ENCODE measurements at places on chromosomes 16 and 17. TPM values are rescaled to one million over a fixed set of nuclear protein-coding genes. Genes with fewer than 3 reads are reported as not detected.
A peak's percentile ranks its signal among the peaks of the same experiment; 100 is the strongest.

Gene GPR142
- total RNA-seq, result not detected

Gene MYH11
- total RNA-seq, result 697 TPM

Gene ACSM5
- total RNA-seq, result not detected

Gene MEFV
- 1.4 TPM for total RNA-seq

Gene ZDHHC1
- 31.4 TPM for total RNA-seq

Gene ARHGAP23
- total RNA-seq, result 21.7 TPM

Gene CDH8
- not detected for total RNA-seq

Gene TMEM235
- total RNA-seq, result not detected

Gene GPR179
- not detected for total RNA-seq

Gene ITGB3
- total RNA-seq, result 26.3 TPM

Gene CDK3
- total RNA-seq, result 24.6 TPM

Gene MRPL12
- 75.4 TPM for total RNA-seq

Gene FAM20A
- 1.5 TPM for total RNA-seq

Gene KRTAP1-5
- not detected for total RNA-seq

Gene SIRT7
- total RNA-seq, result 97.8 TPM

Gene CTRB1
- total RNA-seq, result not detected

Gene C16orf54
- 3.0 TPM for total RNA-seq

DNA sequence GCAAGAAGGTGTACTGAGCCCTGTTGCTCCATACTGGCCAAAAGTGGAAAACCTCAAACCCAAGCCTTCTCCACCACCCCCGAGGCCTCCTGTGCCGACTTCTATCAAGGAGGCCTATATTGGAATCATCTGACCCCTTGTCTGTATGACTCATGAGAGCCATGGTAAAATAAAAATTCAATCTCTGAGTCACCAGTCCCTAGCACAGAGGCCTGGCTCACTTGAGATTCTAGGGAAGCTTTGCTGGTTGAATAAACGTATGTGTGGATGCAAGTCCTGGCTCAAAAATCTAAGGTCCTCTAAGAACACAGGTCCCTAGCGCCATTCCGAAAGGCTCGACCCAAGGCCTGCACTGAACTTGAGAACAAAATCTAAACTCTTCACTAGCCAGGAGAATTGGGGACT lies 15.0 kb downstream of the NSMCE1 start:
- no peaks in the 10 kb centered on the region for H3K36me3 ChIP-seq
- DNase-seq, result no peak
- H3K27ac ChIP-seq, result peak overlapping the region; percentile 61
- H3K4me1 ChIP-seq, result peaks cover 8% of the 10 kb centered on the region
- no peak overlapping the region for H3K4me3 ChIP-seq

DNA sequence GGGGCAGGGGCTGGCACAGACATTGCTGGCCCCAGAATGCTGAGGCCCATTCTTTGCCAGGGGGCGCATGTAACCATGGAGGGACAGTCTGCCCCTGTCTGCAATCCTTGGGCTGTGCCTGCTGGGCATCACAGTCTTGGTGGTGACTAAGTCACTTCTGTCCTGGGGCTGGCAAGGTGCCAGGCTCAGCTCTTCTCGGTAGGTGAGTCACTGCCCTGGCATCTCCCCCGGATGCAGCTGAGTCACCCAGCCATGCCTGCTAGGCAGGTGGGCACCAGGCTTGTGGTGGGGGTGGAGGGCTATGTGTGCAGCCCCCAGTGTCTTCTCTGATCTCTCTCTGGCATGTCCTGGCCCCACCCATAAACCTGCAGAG lies 5.6 kb downstream of the RARA start:
- DNase-seq, result peak; percentile 92
- H3K36me3 ChIP-seq, result no peaks in the 10 kb centered on the region
- no peak overlapping the region for H3K27ac ChIP-seq
- H3K4me1 ChIP-seq, result peaks cover 73% of the 10 kb centered on the region

GRCh38 chr16:60413969-60414368 lies 1622.3 kb downstream of the CDH8 start:
- DNase-seq, result no peak
- no peaks in the 10 kb centered on the region for H3K36me3 ChIP-seq
- H3K27me3 ChIP-seq, result no peaks in the 10 kb centered on the region
- H3K4me1 ChIP-seq, result no peaks in the 10 kb centered on the region

DNA sequence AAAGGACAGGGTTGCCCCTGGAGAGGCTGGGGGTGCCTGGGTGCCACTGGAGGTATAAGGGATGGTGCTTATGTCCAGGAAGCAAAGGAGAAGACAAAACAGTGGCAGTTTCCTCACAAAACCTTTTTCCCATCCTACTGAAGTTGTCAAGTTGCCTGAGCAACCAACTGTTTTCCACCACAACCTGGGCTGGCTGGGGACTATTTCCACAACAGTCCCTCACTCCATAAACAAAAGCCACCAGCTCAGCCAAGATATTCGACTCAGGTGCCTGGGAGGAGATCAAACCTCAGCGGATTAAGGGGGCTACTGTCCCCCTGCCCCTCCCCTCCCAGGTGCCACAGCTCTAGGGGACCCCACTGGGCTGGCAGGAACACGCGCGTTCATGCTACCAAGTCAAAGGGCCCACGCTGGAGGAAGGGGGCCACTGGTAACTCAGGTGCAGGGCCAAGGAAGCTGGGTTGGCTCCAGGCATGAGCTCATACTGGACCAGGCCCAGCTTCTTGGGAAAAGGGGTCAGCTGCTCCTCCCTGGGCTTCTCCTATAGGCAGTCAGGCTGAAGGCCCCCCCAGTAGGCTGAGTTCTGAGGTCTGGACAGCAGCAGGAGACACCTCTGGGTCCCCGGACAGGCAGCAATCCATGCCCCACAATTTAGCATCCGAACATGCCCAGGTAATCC lies 45.7 kb upstream of the MRPS23 start:
- H3K4me1 ChIP-seq, result peaks cover 82% of the 10 kb centered on the region
- H3K27ac ChIP-seq, result peak overlapping the region; percentile 93
- H3K36me3 ChIP-seq, result no peaks in the 10 kb centered on the region
- no peaks in the 10 kb centered on the region for H3K27me3 ChIP-seq

GRCh38 chr16:62370445-62370844 lies 334.2 kb upstream of the CDH8 start:
- no peak for DNase-seq
- no peaks in the 10 kb centered on the region for H3K4me1 ChIP-seq
- H3K27me3 ChIP-seq, result no peaks in the 10 kb centered on the region
- H3K4me3 ChIP-seq, result no peak overlapping the region
- H3K27ac ChIP-seq, result no peak overlapping the region

- no peaks in the 10 kb centered on the region for H3K36me3 ChIP-seq
- no peaks in the 10 kb centered on the region for H3K4me1 ChIP-seq
- no peak overlapping the region for H3K4me3 ChIP-seq
- no peaks in the 10 kb centered on the region for H3K27me3 ChIP-seq
Observed at GRCh38 chr17:71460943-71461342, 659.9 kb upstream of the SOX9 start.

DNA sequence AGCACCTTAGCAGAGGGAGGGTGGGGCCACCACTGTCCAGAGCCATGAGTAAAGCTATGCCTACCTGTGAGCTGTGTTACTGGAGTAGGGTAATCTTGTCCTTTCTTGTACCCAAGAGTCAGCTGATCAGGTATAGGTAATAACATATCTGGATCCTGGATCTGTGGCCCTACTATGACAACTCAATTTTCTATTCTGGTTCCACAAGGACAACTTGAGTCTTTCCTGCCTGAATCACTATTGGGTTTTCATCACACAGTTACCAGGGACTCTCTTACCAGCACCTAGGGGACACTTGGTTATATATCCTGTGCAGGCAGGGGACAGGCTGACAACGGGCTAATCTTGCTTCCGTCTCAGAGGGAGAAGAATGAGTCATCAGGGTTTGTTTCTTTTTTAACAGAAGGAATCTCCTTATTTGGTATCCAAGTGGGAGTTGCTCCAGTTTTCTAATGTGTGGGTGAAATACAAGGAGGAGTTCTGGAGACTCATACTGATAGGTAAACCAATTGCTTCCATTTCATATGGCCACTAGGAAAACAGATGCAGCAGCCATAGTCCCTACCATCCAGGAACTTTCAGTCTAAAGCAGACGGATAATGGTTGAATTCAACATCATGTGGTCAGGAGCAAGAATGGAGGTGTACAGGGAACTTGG lies 6.8 kb downstream of the ZNF267 start:
- H3K27me3 ChIP-seq, result no peaks in the 10 kb centered on the region
- no peak for DNase-seq
- peaks cover 44% of the 10 kb centered on the region for H3K4me1 ChIP-seq
- H3K27ac ChIP-seq, result peak overlapping the region; percentile 41
- H3K36me3 ChIP-seq, result peaks cover 11% of the 10 kb centered on the region

DNA sequence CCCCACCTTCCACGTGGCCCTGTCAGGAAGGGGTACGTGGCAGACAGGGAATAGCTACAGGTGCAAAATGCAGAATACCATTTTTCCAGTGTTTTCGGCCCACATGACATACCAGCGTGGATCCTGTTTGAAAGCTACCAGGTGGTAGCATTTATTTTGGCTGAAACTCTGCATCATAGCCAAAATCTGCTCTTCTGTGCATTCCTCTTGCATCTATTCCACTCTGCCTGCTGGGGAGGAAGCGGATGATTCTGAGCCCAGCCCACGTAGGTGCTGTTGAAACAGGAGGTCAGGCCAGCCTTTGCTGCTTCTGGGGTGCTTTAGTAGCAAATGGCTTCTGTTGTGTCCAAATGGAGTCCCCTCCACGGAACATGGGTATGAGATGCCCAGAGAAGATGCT lies 670.9 kb upstream of the EEF2KMT start:
- no peaks in the 10 kb centered on the region for H3K36me3 ChIP-seq
- H3K4me1 ChIP-seq, result no peaks in the 10 kb centered on the region
- no peak overlapping the region for H3K27ac ChIP-seq
- H3K27me3 ChIP-seq, result no peaks in the 10 kb centered on the region
- no peak for DNase-seq

DNA sequence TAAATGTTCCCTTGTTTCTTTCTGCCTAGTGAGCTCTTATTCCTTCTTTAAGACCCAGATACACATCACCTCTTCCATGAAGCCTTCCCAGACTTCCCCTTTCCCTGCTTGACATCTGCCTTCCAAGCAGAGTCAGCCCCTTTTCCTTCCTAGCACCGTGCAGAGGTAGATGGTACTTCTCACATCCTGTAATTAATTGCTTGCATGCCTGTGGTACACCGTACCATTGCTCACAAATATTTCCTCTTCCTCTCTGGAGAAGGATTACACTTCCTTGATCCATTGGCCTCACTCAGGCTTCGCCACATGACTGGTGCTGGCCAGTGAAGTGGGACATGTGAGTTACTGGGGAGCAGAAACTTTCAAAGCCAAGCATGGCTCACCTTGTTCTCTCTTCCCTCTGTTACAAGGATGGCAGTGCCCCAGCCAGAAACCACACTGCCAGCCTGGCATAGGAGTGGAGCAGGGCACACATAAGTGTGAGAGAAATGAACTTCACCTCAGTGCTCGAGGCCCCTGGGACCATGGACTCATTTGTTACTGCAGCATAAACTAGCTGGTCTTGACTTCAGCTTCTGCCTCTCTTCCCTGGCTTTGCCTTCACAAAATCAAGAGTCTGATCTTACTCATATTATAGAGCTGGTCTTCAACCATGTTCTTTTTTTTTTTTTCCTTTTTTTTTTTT lies 44.0 kb downstream of the SOST start:
- H3K36me3 ChIP-seq, result no peaks in the 10 kb centered on the region
- peaks cover 50% of the 10 kb centered on the region for H3K27me3 ChIP-seq

GRCh38 chr16:68575082-68575481 lies 36.0 kb downstream of the ZFP90 start:
- H3K27me3 ChIP-seq, result no peaks in the 10 kb centered on the region
- no peak for DNase-seq
- no peak overlapping the region for H3K27ac ChIP-seq
- H3K4me3 ChIP-seq, result no peak overlapping the region
- no peaks in the 10 kb centered on the region for H3K4me1 ChIP-seq
- H3K36me3 ChIP-seq, result no peaks in the 10 kb centered on the region

- no peaks in the 10 kb centered on the region for H3K36me3 ChIP-seq
- no peak overlapping the region for H3K27ac ChIP-seq
- no peaks in the 10 kb centered on the region for H3K27me3 ChIP-seq
- no peak for DNase-seq
Observed at GRCh38 chr17:61970030-61970429, 42.2 kb upstream of the INTS2 start.

- no peaks in the 10 kb centered on the region for H3K27me3 ChIP-seq
- no peak overlapping the region for H3K4me3 ChIP-seq
- peaks cover 11% of the 10 kb centered on the region for H3K4me1 ChIP-seq
- no peak for DNase-seq
Observed at GRCh38 chr17:40034426-40035161, 19.4 kb downstream of the CSF3 start.

- no peaks in the 10 kb centered on the region for H3K4me1 ChIP-seq
- no peaks in the 10 kb centered on the region for H3K27me3 ChIP-seq
- H3K36me3 ChIP-seq, result no peaks in the 10 kb centered on the region
Observed at GRCh38 chr16:59665618-59666220, 931.6 kb upstream of the GOT2 start.

- no peak overlapping the region for H3K4me3 ChIP-seq
- no peak overlapping the region for H3K27ac ChIP-seq
- no peaks in the 10 kb centered on the region for H3K27me3 ChIP-seq
- no peaks in the 10 kb centered on the region for H3K36me3 ChIP-seq
Observed at GRCh38 chr17:19391432-19391831, 4.4 kb upstream of the MFAP4 start.

- no peak overlapping the region for H3K4me3 ChIP-seq
- no peak overlapping the region for H3K27ac ChIP-seq
- H3K36me3 ChIP-seq, result no peaks in the 10 kb centered on the region
Observed at GRCh38 chr17:21131137-21131536, 4.4 kb downstream of the DHRS7B start.

DNA sequence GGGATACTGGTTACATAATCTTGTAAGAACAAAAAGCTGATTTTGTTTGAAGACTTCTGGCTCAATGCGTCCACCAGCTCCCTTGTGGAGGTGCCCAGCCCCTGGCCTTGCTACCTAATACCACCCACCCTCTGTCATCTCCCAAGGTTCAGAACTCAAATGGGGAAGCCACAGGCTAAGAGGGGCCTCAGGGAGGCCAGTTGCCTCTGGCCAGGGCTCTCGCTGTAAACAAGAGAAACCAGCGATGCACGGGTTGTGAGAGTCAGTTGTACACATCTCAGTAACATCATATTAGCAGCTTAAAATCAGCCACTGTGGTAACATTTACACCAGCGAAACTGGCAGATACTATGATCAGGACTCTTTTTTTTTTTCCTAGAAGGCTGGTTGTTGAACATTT lies 6.0 kb downstream of the TEKT5 start:
- no peak for DNase-seq
- no peaks in the 10 kb centered on the region for H3K36me3 ChIP-seq
- H3K4me1 ChIP-seq, result no peaks in the 10 kb centered on the region
- no peak overlapping the region for H3K27ac ChIP-seq
- no peaks in the 10 kb centered on the region for H3K27me3 ChIP-seq

DNA sequence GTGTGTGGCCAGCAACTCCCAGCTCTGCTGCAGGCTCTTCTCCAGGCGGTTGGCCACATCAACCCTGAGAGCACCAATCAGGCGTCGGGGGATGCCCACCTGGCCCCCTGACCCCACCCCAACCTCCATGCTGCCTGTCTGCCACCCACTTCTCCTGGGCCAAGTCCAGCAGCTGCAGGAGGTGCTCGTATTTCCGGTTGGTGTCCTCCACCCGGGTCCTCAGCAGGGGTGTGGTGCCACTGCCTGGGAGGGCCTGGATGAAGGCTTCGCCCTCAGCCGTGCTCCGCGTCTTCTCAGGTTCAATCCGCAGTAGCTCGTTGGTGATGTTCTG lies 44.6 kb downstream of the UBN1 start:
- no peaks in the 10 kb centered on the region for H3K36me3 ChIP-seq
- H3K4me3 ChIP-seq, result no peak overlapping the region
- H3K27me3 ChIP-seq, result no peaks in the 10 kb centered on the region

- peaks cover 20% of the 10 kb centered on the region for H3K4me1 ChIP-seq
- H3K27ac ChIP-seq, result peak overlapping the region; percentile 70
- no peak for DNase-seq
- H3K36me3 ChIP-seq, result no peaks in the 10 kb centered on the region
Observed at GRCh38 chr17:9205520-9206409, 184.5 kb downstream of the NTN1 start.

- H3K4me1 ChIP-seq, result peaks cover 5% of the 10 kb centered on the region
- no peak overlapping the region for H3K4me3 ChIP-seq
- no peak overlapping the region for H3K27ac ChIP-seq
Observed at GRCh38 chr16:2950773-2951172, 13.3 kb upstream of the KREMEN2 start.

Data from transverse colon (tissue), 4 donors.